Right cardiac atrium (tissue), 5 donors: ENCODE measurements at places on chromosomes 16 and 17. TPM values are rescaled to one million over a fixed set of nuclear protein-coding genes. Genes with fewer than 3 reads are reported as not detected.
A peak's percentile ranks its signal among the peaks of the same experiment; 100 is the strongest.

DNA sequence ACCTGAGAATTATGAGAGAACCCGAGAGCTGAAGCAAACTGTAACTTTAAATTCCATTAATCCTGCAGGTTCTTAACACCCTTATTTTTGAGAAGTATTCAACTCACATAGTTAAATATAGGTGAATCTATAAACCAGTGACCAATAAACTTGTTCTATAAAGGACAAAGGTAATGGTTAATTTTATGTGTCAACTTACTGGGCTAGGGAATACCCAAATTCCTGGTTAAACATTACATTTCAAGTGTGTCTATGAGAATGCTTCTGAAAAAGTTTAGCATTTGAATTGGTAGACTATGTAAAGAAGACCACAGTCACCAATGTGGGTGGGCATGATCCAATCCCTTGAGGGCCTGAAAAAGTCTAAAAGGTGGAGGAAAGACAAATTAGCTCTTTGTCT lies 99.1 kb downstream of the KCNJ2 start:
- DNase-seq, result no peak

DNA sequence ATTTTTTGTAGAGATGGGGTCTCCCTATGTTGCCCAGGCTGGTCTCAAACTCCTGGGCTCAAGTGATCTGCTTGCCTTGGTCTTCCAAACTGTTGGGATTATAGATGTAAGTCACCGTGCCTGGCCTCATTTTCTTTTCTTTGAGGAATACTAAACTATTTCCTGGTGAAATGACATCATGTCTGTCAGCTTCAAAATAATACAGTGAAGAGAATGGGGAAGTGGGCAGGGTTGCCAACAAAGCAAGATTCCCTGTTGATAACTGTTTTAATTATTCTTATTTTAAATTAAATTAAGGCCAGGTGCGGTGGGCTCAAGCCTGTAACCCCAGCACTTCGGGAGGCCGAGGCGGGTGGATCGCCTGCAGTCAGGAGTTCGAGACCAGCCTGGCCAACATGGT lies 21.1 kb downstream of the PIPOX start:
- no peak for DNase-seq

ZFP90 gene
- polyA plus RNA-seq, result 8.4 TPM

- DNase-seq, result no peak
Observed at GRCh38 chr16:53904533-53904932, 200.6 kb downstream of the FTO start.

MRPS23 gene
- 54.7 TPM for polyA plus RNA-seq

DNA sequence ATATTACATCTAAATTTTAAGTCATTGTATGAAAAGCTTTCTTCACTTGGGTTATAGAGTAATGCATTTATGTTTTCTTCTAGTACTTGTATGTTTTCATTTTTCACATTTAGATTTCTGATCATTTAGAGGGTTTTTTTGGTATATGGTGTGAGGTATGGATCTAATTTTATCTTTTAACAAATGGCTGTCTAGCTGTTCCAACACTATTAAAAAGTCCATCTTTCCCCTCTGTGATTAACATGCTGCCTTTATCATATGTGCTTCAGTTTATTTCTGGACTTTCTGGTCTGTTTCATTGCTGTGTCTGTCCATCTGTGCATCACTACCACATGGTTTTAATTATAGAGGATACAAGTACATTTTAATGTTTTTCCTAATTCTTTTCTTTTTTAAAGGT lies 163.8 kb downstream of the MYO1D start:
- DNase-seq, result no peak

KCNJ2 gene
- polyA plus RNA-seq, result 2.3 TPM

DNA sequence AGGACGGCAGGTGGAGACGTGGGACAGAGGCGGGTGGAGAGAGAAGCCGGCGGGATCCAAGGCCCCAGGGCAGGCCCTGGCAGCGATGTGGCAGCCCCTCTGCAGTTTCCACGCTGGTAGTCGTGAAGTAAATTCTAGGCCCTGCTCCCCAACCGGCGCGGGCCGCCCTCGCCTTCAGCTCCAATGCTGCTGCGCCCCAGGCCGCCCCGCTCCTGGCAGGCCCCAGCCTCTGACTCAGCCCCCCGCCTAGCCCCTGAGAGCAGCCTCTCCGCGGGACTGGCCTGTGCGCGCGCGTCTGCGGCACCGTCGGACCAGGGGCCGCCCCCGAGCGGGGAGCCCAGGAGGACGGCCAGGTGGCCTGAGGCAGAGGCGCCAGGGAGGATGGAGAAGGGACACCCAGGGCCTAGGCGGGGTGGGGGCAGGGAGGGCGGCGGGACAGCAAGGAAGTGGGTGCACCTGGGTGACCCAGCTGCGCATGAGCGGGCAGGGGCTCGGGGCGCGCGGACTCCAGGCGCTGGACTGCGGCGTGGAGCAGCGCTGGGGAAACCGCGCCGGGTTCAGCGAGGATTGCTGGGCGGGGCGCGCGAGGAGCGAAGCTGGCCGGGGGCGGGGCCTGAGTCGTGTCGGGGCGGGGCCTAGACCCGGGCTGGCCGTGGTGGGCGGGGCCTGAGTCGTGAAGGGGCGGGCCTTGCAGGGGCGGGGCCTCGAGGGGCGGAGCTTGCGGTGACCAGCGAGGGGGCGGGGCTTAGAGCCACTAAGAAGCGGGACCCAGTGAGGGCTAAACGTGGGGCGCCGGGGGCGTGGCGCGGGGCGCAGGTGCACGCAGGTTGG lies 29.6 kb downstream of the ZNF778 start:
- peak; percentile 88 for DNase-seq

KRT25 gene
- polyA plus RNA-seq, result not detected

GRCh38 chr17:7548585-7549400 lies at the start of gene TNFSF12:
Gene TNFSF12, plus strand, starts transcription at chr17:7549058. Its CDS starts 96 bp downstream, at chr17:7549154.
- DNase-seq, result peak; percentile 92

PRR11 gene
- polyA plus RNA-seq, result 0.38 TPM

DNA sequence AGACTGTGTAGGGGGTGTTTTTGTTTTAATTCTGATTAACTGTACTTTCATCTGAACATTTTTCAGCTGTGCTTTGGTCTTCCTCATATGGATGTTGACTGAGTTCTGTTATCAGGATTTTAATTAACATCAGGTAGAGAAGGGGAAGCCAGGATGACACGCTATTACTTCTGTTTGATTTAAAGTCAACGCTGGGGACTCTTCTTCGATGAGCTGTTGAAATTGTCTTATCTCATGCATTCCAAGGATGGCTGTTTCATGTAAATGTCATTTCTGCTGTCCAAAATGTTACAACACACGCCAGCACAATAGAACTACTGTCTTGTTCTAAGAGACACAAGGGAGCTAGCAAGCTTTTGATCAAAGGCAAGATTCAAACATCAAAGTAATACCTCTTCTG lies 263.3 kb upstream of the CDH5 start:
- no peak for DNase-seq

DNA sequence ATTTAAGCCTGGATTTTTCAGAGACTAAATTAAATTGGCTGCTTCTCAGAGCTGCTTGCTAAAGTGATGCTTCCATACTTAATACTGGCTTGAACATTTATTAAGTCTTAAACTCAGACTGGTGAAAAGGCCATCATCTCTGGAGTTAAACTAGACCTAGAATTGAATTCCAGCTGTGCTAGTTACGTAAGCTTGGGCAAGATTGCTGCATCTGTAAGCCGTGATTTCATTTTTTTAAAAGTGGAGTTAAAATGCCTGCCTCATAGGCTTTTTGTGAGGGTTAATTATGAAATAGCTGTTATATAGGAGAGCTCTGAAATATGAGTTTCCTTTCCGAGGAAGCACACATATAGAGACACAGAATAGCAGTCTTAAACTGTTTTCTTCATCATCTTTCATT lies 84.7 kb downstream of the VAT1L start:
- DNase-seq, result no peak

NAGS gene
- polyA plus RNA-seq, result 1.8 TPM
